Substantia nigra (tissue), 51 donors: ENCODE measurements at places on chromosomes 1 and 21.
A peak's percentile ranks its signal among the peaks of the same experiment; 100 is the strongest.

- DNase-seq, result no peak
These were observed 810.9 kb downstream of the LTN1 start for GRCh38 chr21:28181730-28182129.

DNA sequence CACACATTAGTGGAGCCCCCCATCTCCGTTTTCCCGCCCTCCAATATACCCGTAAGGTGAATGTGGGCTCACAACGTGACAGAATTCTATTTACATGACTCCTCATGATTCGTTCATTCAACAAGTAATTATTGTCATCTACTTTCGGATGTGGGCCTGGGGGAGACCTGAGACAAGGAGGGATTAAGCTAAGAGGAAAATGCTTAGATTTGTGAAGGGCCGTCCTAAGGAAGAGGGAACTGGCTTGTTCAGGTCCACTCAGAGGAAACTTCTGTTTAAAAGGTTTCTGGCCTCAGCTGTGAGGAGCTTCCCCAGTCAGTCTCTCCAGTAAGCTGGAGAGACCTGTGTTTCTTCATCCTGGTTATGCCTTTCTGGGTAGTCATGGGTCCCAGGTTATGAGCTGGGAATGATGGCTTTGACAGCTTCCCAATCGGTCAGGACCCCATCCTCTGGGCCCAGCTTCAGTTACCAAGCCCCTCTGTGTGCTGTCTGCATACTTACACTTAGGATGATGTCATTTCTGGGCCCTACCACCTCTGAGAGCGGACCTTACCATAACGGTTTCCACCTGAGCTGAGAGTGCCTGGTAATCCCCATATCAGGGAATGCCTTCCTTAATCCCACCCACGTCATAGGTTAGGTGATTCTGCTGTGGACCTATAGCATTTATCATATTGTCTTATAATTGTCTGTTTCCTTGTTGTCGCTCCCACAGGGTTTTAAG is 687 bp upstream of the ERI3 start:
- no peak for DNase-seq

DNA sequence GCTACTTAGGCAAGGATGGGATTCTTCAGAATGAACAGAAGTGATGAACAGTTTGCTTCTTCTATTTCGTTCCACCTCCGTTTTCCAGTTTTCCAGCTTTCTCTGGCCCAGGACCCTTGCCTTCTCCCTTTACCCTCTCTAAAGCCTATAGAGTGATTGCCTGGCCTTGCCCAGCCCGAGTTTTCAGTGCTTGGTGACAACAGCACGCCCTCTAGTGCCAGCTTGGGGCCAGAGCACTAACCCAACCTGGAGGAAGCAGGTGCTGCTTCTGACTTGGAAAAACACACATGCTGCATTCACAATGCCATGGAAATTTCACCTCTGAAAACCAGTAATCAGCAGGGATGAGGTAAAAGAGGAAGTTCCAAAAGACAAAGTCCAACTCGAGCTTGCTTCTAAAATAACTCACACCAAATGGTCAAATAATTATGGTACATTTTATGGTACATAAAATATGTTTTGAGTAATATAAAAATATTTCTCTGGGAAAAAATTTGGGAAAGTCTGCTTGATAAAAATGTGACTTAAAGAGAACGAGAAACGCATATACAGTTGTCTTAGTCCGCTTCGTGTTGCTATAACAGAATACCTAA is 26.1 kb downstream of the UBE2T start:
- peak; percentile 58 for DNase-seq

DNA sequence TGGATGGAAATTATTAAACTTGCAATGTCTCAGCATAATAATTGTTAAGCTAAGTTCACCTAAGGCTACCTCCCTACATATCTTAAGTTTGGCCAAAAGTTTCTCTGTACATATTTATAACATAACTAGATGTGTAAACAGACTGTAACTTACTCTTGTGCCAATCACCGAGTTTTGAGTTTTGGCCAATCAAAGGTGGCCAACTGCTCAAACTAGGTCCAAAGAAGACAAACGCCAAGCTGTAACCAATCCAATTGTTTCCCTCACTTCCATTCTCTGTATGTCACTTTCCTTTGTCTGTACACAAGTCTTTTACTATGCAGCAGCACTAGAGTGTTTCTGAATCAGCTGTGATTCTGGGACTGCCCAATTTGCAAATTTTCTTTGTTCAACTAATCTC is 197.8 kb downstream of the LYPLAL1 start:
- no peak for DNase-seq

GRCh38 chr21:36436829-36437744 is 42.8 kb downstream of the CLDN14 start:
- DNase-seq, result no peak

- no peak for DNase-seq
These were observed 71.6 kb upstream of the RGS18 start for GRCh38 chr1:192086644-192087043.

DNA sequence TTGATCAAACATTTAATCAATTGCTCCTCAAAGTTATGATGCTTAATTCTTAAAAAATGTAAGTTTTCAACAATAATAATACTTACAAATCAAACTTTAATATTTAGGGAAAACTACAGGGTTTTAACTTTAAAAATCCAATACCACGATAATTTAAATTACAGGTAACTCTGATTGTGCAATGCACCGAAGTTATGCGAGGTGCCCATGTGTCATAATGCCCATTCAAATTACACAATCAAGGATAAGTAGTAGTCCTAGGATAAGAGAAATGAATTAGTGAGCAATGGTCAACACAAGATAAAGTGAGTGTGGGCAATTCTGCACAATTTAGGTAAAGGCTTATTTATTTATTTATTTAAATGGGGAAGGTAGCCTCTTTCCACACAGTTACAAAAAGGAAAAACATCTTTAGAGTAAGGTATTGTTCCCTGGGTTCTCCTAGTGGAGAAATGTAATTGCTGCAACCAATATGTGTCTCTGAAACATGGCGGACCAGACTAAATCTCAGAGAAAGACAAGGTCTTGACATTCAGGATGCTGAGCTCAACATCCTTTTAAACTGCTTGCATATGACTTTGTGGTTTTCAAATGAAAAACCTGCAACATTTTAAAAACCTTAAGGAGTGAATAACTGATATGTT is 164.2 kb downstream of the TTLL7 start:
- DNase-seq, result no peak

DNA sequence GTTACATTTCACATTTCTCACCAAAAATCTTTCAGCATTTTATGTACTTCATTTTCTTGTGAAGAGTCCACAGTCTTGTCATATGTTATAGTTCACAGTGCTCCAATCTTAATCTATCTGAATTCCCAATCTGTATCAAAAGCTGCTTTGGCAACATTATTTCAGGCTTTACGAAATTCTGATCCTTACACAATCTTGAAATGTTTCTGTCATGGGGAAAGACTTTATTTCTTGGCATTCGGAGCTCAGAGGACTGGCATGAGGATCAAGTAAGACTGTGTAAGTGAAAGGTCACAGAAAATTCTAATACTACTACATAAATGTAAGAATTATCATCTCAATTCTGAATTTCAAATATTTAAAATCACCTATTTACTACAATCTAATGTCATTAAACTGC is 2.0 kb downstream of the USP33 start:
- no peak for DNase-seq

GRCh38 chr1:63867429-63868176 is 93.8 kb downstream of the ROR1 start:
- no peak for DNase-seq

DNA sequence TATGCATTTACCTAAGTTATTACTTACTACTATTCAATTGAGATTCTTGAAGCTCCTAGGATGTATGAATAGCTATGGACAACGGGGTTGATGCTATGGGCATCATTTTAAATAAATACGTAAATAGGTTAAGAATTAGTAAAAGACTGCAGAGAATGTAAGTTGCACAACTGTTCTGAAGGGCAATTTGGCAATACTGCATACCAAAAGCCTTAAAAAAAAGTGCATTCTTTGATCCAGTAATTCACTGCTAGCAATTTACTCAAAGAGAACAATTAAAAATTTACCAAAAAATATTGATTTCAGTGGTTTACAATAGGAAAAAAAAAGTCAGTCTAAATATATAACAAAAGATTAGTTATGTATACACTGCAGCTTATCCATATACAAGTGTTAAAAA is 3.5 kb downstream of the ARPC5 start:
- no peak for DNase-seq

- no peak for DNase-seq
These were observed 1204.6 kb upstream of the TMPRSS15 start for GRCh38 chr21:19608101-19608621.

DNA sequence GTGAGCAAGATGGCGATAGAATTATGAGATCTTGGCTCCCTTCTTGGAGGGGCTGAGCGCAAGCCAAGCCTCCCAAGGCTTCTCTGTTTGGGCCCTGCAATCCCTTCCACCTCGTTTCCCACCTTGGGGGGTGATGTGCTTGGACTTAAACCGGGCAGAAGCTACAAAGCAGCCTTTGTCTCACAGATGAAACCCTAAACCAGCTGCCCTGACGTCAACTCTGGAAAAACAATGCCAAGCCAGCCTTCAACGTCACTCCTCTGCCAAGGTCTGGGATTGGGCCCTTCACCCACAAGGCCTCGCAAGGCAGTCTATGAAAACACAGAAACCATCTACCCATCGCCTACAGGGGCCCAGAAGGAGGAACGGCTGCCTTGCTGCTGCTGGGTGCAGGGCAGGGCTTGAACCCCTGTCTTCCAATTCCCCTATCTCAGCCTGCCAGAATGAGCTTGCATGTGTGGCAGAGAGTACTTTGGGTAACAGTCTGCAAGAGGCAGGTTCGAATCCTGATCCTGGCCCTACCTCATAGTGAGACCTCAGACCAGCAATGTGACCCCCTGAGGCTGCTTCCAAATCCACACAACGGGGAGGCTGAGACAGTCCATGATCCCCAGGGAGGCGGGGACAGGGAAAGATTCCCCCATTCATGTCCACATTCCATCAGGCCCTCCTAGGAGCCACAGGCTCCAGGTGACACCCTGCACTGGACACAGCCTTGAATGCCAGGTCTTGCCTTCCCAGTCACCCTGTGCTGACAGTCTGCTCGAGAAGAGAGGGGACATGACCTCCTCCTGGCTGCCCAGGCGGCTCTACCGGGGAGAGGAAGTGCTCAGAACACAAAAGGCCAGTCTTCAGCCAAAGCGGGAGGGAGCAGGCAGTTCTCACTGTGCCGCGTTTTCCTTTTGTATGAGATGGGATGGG is 15.0 kb downstream of the IFFO2 start:
- peak; percentile 62 for DNase-seq

GRCh38 chr1:230849451-230850224 is 18.7 kb downstream of the C1orf198 start:
- no peak for DNase-seq

- DNase-seq, result no peak
These were observed 569.0 kb downstream of the PTPRU start for GRCh38 chr1:29805122-29805895.

GRCh38 chr1:21084111-21084810 is 92.4 kb downstream of the EIF4G3 start:
- DNase-seq, result no peak

- no peak for DNase-seq
These were observed 211.0 kb downstream of the ZP4 start for GRCh38 chr1:237679687-237680086.

- DNase-seq, result no peak
These were observed 301.4 kb downstream of the KCTD3 start for GRCh38 chr1:215868500-215868899.

DNA sequence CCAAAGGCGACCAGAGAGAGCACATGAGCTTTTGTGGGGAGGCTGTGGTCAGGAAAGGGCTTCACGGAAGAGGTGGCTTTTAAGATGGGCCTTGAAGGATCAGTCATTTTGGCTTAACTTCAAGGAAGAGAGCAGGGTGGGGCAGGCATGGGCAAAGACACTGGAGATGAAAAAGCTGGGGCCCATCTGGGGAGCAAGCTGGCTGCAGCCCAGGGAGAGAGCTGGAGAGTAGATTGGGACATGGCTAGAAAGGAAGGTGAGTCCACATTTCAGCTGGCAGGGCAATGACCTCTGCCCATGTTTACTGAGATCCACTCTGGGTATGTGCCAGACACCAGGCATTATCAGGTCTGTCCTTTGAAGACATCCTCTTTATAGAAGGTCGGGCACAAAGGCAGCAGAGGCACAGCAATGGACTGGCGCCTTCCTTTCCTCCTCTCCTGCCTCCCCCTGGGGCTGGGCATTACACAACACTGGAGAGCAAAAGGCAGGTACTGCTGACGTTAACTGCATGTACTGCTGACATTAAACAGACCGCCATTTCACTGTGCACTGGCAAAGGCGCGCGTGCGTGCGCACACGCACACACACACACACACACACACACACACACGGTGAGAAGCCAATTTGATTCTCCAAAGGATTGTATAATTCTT is 2.2 kb upstream of the UBXN10 start:
- DNase-seq, result no peak

DNA sequence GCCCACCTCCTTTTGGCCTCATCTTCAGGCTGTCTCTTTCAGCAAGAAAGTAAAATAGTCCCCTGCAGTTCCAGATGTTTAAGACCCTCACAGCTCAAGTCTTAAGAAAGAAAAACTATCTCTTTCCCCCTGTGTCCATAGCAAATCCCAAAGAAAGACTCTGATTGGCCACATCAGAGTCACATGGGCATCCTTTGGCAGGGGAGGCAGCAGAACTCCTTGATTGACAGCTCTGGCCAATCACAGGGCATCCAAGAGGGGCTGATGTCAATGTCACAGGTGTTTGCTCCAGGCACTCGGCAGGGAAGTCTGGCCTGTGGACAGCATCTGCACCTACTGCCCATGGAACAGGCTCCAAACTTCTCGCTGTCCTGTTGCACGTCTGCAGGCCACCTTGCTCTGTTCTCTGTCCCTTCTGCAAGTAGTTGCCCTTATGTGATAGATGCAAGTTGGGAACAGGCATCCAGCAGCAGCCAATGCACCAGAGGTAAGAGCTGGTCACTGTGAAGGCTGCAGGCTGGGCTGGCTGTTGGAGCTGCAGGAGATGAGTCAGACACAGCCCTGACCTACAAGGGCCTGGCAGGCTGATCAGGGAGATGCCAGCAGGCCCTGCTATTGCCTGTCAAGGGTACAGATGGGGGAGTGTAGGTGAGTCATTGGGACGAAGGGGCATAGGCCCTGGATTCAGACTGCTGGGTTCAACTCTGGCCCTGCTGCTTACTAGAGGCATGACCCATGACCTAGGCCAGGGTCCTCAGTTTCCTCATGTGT is 96.8 kb upstream of the TMEM51 start:
- DNase-seq, result no peak

- no peak for DNase-seq
These were observed 24.4 kb downstream of the TMCO4 start for GRCh38 chr1:19775317-19775716.

- no peak for DNase-seq
These were observed 16.5 kb upstream of the BCAS2 start for GRCh38 chr1:114597949-114598348.

- DNase-seq, result no peak
These were observed 38.8 kb downstream of the ST6GALNAC5 start for GRCh38 chr1:76905876-76906595.

DNA sequence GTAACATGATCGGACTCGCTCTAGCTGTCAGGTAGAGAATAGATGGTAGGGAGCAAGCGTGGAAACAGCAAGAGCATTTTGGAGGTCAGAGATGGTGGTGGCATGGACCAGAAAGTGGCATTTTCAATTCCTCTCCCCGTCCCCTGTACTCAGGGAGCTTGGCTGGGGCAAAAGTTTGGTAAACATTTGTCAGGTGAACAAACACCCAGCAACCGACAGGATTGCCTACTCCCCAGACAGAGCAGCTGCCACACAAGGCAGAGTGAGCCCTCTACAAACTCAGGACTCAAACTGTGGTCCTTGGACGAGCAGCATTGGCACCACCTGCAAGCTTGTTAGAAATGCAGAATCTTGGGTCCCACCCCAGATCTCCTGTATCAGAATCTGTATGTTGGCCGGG is 14.3 kb downstream of the PTAFR start:
- no peak for DNase-seq
